Vagina (tissue), 2 donors: ENCODE measurements at places on chromosomes 2 and 18.

DNA sequence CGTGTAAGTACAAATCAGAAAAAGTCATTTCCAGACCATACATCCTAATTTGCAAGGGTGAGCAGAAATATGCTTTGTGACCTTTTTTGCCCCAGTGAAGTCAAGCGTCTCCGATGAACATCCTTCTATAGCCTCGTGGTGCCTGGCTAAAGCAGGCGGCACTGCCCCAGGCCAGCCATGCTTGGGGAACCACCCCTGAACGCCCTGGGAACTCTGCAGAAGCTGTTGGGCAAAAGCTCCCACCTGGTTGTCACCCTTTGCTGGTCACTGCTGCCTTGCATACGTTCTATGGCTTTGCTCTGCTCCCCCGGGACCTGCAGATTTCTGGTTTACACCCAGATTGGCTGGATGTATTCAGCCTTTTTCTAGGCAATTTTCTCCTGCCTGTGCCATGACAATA, 256.4 kb downstream of the SS18 start:
- DNase-seq: no peak

DNA sequence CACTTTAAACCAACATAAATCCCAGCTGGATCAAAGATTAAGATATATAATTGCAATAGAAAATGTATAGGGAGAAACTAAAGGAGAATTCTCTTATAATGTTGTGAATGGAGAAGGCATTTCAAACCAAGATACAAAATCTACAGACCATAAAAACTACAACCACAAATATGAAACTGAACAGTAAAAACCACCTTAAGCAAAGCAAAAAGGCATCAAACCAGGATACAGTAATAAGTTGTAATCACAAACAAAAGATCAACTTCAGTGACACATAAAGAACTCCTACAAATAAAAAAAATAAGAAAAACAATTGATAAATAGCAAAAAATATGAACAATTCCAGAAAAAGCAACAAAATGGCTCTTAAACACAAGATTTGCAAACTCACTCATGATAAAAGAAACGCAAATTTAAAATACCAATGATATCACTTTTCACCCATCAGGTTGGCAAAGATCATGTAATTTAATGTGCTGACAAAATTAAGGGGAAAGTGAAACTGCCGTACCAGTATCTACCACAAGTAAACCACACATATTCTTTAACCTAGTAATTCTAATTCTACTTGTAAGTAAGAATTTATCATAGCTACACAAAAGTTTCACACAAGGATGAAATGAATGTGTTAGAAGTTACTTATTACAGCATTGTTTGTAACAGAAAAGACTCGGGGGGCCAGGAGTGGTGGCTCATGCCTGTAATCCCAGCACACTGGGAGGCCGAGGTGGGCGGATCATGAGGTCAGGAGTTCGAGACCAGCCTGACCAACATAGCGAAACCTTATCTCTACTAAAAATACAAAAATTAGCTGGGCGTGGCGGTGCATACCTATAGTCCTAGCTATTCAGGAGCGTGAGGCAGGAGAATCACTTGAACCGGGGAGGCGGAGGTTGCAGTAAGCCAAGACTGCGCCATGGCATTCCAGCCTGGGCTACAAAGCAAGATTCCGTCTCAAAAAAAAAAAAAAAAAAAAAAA, 101.9 kb downstream of the USP34 start:
- no peak for DNase-seq

DNA sequence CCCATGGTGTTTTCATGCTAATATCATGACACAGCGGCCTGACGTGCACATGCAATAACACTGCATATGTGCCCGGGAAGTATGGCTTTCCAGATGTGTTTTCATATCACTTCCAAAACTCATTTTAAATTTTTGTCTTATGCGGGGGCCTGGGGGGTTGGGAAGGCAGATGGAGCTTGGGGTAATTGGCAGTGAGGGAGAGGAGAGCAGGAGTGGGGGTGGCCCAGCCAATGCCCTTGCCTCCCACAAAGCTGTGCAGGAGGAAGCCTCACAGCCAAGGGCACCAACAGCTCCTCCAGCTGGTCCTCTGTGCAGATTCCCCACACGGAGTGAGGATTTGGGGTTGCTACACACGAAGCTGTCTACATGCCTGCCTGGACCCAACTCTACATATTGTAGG, 805.2 kb downstream of the GALR1 start:
- DNase-seq: no peak

DNA sequence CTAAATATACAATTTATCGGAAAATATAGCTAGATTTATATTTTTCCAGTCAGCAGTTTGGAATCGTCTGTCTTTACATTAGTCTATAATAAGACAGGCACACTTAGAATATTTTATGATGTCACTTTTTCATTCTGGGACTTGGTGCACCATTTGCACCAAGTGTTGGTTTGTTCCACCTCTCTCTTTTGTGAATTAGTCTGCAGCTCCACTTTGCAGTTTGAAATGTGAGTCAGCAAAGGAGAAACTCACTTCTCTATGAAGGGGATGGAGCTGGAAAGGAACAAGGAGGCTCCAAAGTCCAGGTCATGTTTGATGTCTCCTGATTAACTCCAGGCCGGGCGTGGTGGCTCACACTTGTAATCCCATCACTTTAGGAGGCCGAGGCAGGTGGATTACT, 63.8 kb upstream of the RTN4 start:
- DNase-seq: no peak

- no peak for DNase-seq
These were observed 182.0 kb upstream of the TRIB2 start for GRCh38 chr2:12534646-12535263.

GRCh38 chr2:190679813-190680591, 31.1 kb downstream of the NAB1 start:
- no peak for DNase-seq

DNA sequence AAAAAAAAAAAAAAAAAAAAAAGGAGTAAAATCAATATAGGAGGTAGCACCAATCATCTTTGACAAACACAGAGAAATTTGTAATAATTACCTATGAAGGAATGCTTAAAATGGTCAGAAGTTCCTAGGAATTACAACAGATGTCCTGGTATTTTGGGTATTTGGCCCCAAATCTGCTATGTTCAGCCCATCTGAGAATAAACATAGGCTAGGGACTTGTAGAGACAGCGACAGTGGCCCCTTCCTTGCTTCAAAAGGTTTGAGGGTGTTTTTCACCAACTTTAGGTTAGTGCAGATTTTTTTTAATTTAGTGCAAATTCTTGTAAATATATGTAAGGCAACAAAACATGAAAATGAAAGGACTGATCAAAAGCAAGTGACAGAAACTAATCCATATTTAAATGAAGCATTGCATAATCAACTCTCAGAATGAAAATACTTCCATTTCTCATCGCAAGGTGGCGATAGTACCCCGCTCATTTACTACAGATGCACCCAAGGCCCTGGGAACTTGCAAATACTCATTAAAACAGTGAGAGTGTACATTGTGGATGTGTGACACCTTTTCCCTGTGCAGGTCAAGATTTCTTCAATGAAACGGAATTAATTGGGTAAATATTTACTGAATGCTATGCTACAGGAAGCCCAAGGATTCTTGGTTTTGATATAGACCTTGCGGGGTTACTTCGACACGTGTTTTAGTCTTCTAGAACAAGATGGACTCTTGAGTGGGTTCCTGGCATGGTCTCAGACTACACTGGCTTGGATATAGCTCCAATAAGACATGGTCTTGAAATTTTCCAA, 44.6 kb downstream of the FAM124B start:
- no peak for DNase-seq
